H1 (cell line): ENCODE measurements at places on chromosomes 3 and 15. TPM values are rescaled to one million over a fixed set of nuclear protein-coding genes. Genes with fewer than 3 reads are reported as not detected.

- H3K4me1 ChIP-seq: no peaks in the 10 kb centered on the region
- DNase-seq: no peak
- no peaks in the 10 kb centered on the region for H3K27me3 ChIP-seq
- no peak overlapping the region for H3K27ac ChIP-seq
- no peaks in the 10 kb centered on the region for H3K36me3 ChIP-seq
Measured at GRCh38 chr3:122520861-122521260, 6.1 kb upstream of the KPNA1 start.

- DNase-seq: no peak
- H3K4me1 ChIP-seq: no peaks in the 10 kb centered on the region
- H3K27ac ChIP-seq: no peak overlapping the region
Measured at GRCh38 chr15:58762731-58763130, 8.4 kb upstream of the MINDY2 start.

- H3K4me3 ChIP-seq: no peak overlapping the region
- no peak for DNase-seq
- H3K27me3 ChIP-seq: no peaks in the 10 kb centered on the region
Measured at GRCh38 chr15:69591905-69592508, 139.4 kb downstream of the RPLP1 start.

DNA sequence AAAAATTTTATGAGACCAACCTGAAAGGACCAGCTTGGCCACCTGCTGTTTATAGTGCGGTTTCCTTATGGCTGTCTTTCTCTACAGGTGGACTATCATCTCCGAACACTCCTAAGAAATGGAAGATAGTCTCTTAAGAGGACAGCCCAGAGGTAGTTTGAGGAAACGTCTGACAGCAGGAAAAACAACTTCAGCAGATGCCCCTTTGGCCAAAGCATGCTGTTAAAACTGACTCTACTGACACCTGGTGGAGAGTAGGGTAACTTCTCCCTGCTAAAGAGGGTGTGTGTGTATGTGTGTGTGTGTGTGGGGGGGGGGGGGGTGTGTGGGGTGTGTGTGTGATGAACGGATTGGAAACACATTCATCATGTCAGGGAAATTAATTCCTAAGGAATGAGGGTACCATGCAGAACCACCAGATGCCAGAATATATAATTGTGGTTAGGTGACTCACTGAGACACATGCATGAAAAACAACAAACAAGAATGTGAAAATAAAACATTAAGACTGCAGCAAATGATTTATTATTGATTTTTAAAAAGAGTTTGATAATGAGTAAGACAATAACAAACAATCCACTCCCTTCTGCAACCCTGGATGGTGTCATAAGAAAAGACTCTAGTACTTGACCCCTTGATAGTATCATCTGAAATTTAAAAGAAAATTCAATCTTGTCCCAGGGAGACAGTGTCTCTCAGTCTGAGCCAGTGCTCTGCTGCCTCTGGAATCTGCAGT, 256.5 kb downstream of the THRB start:
- no peak overlapping the region for H3K4me3 ChIP-seq
- no peaks in the 10 kb centered on the region for H3K36me3 ChIP-seq
- no peak overlapping the region for H3K27ac ChIP-seq
- H3K27me3 ChIP-seq: no peaks in the 10 kb centered on the region
- DNase-seq: peak; percentile 10
- H3K4me1 ChIP-seq: peaks cover 13% of the 10 kb centered on the region

DNA sequence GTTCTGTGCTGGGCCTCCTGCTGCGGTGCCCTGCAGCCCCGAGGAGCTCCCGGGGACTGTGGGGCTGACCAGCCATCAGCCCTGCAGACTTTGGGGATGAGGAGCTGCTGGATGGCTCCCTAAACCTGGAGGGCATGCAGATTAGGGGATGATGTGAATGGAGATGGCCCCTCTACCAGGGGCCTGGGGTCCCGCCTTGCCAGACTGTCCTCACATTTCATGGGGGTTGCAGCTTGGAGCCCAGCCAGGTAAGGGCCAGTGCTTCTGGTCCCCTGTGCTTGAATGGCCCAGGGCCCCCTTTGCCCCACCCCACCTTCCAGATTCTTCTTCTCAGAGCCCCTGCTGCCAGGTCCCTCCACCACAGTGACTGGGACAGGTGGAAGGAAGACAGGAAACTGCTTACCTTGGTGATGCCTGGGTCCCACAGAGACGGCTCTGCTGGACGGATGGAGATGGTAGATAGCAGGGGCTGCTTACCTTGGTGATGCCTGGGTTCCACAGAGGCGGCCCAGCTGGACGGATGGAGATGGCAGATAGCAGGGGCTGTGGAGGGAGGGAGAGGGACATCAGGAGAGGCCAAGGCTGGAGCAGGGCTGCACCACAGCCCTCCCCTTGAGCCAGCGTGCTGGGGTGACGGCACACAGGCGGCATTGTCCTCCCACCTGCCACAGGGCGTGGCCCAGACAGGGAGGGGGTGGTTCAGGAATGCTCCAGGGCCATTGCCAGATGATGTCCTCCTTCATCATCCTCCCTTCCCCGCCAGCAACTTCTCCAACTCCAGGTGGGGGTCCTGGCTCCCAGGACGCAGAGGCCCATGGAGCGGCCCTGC, at the start of gene SPTBN5:
Gene SPTBN5 (minus strand): TSS at position 632 of the 829 bp plus-strand sequence. CDS start 556 bp downstream, at position 76.
- no peaks in the 10 kb centered on the region for H3K27me3 ChIP-seq
- no peak within 1 kb of the TSS for H3K4me3 ChIP-seq
- H3K27ac ChIP-seq: no peak within 1 kb of the TSS
- H3K36me3 ChIP-seq: no peaks in the 10 kb centered on the region

ARMC8 gene
- 43.1 and 47.3 TPM in 2 replicates for total RNA-seq
